ENCODE measurements at places on chromosomes 3 and 15.

DNA sequence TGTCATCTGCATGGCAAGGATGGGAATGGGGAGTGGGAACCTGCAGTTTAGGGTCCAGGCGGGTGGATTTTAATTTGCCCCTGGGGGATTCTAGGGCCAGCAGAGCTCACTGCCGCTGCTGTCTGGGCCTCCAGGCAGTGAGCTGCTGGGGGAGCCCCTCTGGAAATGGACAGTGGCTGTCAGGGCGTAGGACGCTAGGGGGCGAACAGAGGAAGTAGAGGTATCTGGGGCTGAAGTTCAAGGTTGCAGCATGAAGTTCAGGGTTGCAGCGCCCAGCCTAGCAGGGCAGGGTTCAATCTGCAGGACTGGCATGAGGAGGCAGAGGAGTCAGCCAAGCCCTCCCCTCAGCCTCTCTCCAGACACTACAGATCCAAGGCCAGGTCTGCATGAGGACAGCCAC is 49.5 kb downstream of the APBA2 start:
- DNase-seq = no peak

- no peak for DNase-seq
Measured at GRCh38 chr3:33132019-33132360, 18.2 kb downstream of the CRTAP start.

DNA sequence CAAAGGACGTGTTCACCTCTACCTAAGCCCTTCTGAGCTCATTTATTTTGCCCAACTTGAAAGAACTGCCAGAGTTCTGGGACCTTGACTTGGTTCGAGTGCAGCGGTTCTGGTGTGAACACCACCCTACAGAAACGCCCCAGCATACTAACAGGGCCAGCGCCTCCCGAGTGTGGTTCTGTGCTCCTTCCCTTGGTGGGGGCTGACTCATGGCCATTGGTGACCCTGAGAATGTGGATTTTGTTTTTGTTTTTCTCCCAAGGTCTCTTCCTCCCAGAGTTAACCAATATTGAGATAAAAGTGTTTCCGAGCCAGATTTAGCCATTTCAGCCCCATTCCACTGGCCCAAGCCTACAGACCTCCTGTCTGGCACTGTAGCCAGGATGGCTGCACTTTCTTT is 27.9 kb downstream of the SEMA7A start:
- no peak for DNase-seq

DNA sequence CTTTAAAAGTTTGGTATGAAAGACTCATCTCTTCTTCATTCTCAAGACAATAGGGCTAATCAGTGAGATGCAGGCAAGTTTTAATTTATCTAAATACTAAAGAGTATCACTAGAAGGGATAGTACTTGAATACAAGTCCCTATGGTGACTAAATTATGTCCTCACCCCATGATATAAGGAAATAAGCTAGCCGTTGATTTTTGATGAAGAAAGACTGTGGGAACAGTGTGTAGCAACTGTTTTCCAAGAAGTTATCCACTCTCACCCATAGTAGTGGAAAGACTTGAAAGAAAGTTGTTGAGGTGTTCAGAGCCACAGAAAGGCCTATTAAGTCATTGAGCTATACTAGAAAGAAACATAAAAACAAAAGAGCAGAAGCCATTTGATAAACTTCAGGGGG is 36.7 kb downstream of the PIK3CA start:
- DNase-seq = no peak

DNA sequence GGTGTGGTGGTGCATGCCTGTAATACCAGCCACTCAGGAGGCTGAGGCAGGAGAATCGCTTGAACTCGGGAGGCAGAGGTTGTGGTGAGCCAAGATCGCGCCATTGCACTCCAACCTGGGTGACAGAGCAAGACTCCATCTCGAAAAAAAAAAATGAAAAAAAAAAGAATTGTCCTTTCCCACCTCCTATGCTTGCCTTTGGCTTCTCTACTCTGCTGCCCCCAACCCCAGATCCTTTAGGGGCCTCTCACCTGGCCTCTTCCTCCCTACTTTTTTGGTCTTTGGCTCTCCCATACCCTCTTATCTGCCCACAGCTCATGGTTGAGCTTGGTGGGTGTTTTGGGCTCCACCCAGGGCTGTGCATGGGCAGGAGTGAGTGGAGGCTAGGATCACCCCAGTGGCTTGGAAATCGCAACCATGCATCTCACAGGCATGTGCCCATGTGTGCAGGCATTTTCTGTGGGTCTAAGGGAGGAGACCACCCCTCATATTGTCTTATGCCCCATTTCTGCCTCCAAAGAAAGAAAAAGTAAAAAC is 2.1 kb upstream of the SHISA5 start:
- no peak for DNase-seq

- DNase-seq = no peak
Measured at GRCh38 chr3:35638980-35639253, 408 bp upstream of the ARPP21 start.

GRCh38 chr3:11583638-11584046 is 60.1 kb downstream of the VGLL4 start:
- DNase-seq = no peak

DNA sequence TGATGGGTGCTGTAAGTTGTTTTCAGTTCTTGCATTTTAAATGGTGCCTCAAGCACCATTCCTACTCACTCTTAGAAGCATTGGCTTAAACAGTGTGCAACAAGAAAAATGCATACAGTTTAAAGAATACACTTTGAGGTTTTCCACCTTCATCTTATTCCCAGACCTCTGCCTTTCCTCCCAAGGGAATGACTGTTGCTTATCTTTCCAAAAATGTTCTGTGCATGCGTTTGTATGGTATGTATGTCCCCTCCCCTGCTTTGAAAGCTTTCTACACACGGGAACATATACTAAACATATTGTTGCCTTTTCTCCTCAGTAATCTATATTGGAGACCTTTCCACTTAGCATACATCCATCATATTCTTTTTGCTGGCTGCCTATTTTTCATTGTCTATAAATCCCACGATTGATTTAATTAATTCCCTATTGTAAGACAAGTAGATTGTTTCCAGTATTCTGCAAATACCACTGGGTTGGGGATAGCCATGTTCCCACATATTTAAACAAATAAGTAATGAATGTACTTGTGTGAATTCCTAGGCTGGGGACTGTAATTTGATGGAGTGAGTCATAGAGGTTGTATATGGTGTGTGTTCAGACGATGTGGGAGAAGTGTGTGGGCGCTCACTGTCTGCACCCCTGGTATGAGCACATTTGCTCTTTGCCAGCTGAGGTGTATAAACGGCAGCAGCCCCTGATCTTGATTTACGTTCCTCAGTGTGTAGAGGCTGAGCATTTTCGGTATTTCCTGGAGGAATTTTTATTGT is 5.8 kb downstream of the TRAK1 start:
- DNase-seq = no peak
